ENCODE measurements at places on chromosomes 13 and 19.
A peak's percentile ranks its signal among the peaks of the same experiment; 100 is the strongest.

DNA sequence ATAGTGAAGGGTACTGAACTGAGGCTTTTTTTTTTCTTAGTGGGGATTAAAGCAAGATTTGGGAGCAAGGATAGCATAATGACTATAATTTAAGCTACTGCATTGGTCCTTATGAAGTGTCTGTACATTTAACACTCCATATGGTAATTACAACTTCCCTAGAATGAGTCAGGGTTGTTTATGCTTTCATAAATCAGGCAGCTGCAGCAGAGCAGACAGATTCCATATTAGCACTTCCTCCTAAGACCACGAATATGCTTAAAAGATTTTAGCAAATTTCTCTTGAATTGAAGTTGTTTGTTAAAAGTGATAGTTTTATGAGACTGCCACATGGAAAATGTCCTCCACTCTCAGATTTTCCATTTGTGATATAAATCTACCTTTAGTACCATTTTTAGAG is 401.1 kb upstream of the SPRY2 start:
- no peak overlapping the region for H3K4me3 ChIP-seq
- no peak overlapping the region for H3K27ac ChIP-seq
- H3K36me3 ChIP-seq: no peaks in the 10 kb centered on the region
- DNase-seq: no peak
- H3K4me1 ChIP-seq: no peaks in the 10 kb centered on the region

- peaks cover 4% of the 10 kb centered on the region for H3K4me1 ChIP-seq
- no peaks in the 10 kb centered on the region for H3K27me3 ChIP-seq
- H3K4me3 ChIP-seq: no peak overlapping the region
- no peaks in the 10 kb centered on the region for H3K36me3 ChIP-seq
Measured at GRCh38 chr13:99655351-99656091, 154.2 kb downstream of the TM9SF2 start.

DNA sequence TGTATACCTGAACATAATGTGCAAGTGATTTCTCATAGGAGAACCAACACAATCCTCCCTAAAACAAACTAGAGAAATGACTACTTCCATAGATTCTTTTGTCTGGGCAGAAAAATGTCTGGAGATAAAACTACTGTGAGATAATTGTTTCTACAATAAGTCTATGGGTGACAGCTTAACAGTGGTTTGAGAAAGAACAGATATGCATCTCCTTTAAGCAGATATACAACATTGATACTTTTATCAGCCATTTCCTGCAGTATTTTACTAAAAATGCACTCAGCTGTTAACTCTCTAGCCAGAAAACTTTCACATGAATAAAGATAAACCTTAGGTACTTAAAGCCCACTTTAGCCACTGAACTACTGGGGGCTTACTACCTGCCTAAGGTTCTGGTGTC is 1132.4 kb downstream of the EFNB2 start:
- no peak for DNase-seq
- no peak overlapping the region for H3K27ac ChIP-seq
- no peaks in the 10 kb centered on the region for H3K36me3 ChIP-seq
- H3K4me1 ChIP-seq: no peaks in the 10 kb centered on the region

DNA sequence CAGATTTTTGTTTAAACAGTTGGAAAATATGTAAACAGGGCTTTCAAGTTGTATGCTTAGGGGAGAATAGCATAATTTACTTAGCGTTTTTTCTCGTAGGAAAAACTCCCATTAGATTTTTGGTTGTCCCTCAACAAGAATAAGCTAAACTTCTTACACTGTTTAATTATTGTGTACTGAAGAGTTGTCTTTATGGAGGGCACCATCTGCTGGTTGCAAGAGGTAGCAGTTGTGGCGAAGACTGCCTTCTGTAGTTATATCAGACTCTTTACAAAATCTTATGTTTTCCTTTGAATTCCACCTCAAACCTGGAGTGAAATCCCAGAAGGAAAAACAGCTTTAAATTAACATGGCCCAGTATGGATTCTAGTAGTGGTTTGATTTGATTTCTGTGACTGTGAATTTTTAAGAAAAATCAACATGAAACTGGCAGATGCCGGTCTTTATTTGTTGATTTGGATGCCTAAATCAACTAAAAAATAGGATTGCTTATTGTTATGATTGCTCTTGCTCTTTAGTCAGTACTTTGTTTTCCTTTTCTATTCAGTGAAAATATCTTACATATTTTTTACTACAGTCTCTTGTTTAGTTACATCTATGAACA is 53.4 kb downstream of the PDS5B start:
- no peak overlapping the region for H3K4me3 ChIP-seq
- H3K4me1 ChIP-seq: no peaks in the 10 kb centered on the region
- no peaks in the 10 kb centered on the region for H3K27me3 ChIP-seq
- DNase-seq: no peak

GRCh38 chr19:8147582-8147978 is 1.8 kb downstream of the FBN3 start:
- H3K4me1 ChIP-seq: no peaks in the 10 kb centered on the region
- no peak overlapping the region for H3K27ac ChIP-seq
- DNase-seq: no peak
- no peak overlapping the region for H3K4me3 ChIP-seq

DNA sequence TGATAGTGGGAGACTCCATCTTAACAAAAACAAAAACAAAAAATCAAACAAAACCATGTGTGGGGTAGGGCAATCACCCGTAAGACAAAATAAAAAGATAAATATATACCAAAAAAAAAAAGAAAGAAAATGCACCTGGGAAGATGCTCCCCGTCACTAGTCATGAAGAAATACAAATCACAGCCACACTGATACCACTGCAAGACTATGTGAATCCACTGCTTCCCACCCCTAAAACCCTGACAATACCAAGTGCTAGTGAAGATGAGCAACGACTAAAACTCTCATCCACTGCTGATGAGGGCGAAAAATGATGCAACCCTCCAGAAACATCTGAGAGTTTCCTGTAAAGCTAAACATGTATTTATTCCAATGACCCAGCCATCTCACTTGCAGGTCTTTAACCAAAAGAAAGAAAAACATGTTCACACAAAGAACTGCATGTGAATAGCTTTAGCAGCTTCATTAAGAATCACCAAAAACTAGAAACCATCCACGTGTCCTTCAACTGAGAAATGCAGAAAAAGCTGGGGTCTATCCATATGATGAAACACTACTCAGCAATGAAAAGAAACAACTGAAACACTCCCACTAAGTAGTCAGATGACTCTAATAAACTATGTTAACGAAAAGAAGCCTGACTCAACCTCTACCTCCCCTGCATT is 31.7 kb downstream of the BRD4 start:
- peak overlapping the region; percentile 54 for H3K27ac ChIP-seq
- no peaks in the 10 kb centered on the region for H3K27me3 ChIP-seq
- H3K36me3 ChIP-seq: peaks cover 22% of the 10 kb centered on the region
- no peak overlapping the region for H3K4me3 ChIP-seq
- DNase-seq: no peak

- DNase-seq: no peak
- H3K4me1 ChIP-seq: no peaks in the 10 kb centered on the region
- H3K4me3 ChIP-seq: no peak overlapping the region
- H3K36me3 ChIP-seq: no peaks in the 10 kb centered on the region
- no peaks in the 10 kb centered on the region for H3K27me3 ChIP-seq
Measured at GRCh38 chr19:15173746-15174404, 26.9 kb downstream of the NOTCH3 start.

- peak overlapping the region; percentile 96 for H3K4me3 ChIP-seq
- no peaks in the 10 kb centered on the region for H3K36me3 ChIP-seq
- no peaks in the 10 kb centered on the region for H3K27me3 ChIP-seq
- no peak overlapping the region for H3K27ac ChIP-seq
Measured at GRCh38 chr13:26255691-26256277, 1.9 kb downstream of the CDK8 start.

DNA sequence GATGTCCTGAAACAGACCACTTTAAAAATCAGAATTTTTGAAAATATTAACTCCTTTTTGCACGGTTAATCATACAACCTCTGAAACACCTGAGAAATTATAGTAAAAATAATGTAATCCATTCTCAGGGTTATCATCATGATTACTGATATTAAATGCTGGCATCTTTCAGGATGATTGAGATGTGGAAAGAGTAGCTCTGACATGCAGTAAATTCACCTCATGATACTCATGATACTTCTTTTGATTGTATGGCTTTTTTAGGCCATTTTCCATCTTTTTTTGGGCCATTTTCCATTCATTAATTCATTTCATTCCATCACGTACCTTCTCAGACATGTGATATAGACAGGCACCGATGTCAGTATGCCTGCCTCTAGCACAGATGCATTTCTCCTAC is 85.1 kb downstream of the FGF14 start:
- no peak for DNase-seq
- no peak overlapping the region for H3K27ac ChIP-seq
- no peaks in the 10 kb centered on the region for H3K36me3 ChIP-seq
- H3K4me1 ChIP-seq: no peaks in the 10 kb centered on the region
- no peaks in the 10 kb centered on the region for H3K27me3 ChIP-seq
- H3K4me3 ChIP-seq: no peak overlapping the region

- no peak overlapping the region for H3K4me3 ChIP-seq
- H3K4me1 ChIP-seq: no peaks in the 10 kb centered on the region
- H3K27me3 ChIP-seq: no peaks in the 10 kb centered on the region
- no peaks in the 10 kb centered on the region for H3K36me3 ChIP-seq
- no peak overlapping the region for H3K27ac ChIP-seq
- no peak for DNase-seq
Measured at GRCh38 chr19:56720281-56720680, 48.7 kb upstream of the ZNF835 start.

DNA sequence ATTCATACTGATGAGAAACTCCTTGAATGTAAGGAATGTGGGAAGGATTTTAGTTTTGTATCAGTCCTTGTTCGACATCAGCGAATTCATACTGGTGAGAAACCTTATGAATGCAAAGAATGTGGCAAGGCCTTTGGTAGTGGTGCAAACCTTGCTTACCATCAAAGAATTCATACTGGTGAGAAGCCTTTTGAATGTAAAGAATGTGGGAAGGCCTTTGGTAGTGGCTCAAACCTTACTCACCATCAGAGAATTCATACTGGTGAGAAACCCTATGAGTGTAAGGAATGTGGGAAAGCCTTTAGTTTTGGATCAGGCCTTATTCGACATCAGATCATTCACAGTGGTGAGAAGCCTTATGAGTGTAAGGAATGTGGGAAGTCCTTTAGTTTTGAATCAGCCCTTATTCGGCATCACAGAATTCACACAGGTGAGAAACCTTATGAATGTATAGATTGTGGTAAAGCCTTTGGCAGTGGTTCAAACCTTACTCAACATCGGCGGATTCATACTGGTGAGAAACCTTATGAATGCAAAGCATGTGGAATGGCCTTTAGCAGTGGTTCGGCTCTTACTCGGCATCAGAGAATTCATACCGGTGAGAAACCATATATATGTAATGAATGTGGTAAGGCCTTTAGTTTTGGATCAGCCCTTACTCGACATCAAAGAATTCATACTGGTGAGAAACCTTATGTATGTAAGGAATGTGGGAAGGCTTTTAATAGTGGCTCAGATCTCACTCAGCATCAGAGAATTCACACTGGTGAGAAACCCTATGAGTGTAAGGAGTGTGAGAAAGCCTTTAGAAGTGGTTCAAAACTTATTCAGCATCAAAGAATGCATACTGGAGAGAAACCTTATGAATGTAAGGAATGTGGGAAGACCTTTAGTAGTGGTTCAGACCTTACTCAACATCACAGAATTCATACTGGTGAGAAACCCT is 26.6 kb downstream of the ZNF345 start:
- no peak for DNase-seq
- no peak overlapping the region for H3K27ac ChIP-seq
- no peak overlapping the region for H3K4me3 ChIP-seq
- no peaks in the 10 kb centered on the region for H3K4me1 ChIP-seq
- H3K27me3 ChIP-seq: no peaks in the 10 kb centered on the region

DNA sequence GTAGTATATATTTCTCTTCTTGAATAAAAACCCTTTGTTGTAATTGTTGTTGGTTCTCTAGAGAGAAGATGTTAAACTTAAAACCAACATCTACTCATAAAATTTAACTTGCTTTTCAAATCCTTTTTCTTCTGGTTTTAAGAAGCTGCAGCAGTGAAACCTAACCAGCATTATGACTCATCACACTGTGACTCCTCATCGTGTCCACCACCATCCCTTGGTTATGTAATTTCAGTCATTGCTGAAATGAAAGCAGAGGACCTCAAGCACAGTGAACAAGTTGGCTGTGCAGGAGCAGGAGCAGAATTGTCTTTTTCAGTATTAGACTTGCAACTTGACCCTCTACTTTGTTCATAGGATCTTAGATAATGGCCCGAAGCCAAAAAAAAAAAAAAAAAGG is 64.9 kb upstream of the HTR2A start:
- no peak for DNase-seq
- peaks cover 11% of the 10 kb centered on the region for H3K4me1 ChIP-seq
- no peak overlapping the region for H3K4me3 ChIP-seq
- H3K27me3 ChIP-seq: no peaks in the 10 kb centered on the region
- no peak overlapping the region for H3K27ac ChIP-seq

- H3K27me3 ChIP-seq: no peaks in the 10 kb centered on the region
- DNase-seq: no peak
- no peaks in the 10 kb centered on the region for H3K4me1 ChIP-seq
- no peaks in the 10 kb centered on the region for H3K36me3 ChIP-seq
- H3K4me3 ChIP-seq: no peak overlapping the region
Measured at GRCh38 chr13:63542770-63543169, 2127.1 kb upstream of the PCDH20 start.

DNA sequence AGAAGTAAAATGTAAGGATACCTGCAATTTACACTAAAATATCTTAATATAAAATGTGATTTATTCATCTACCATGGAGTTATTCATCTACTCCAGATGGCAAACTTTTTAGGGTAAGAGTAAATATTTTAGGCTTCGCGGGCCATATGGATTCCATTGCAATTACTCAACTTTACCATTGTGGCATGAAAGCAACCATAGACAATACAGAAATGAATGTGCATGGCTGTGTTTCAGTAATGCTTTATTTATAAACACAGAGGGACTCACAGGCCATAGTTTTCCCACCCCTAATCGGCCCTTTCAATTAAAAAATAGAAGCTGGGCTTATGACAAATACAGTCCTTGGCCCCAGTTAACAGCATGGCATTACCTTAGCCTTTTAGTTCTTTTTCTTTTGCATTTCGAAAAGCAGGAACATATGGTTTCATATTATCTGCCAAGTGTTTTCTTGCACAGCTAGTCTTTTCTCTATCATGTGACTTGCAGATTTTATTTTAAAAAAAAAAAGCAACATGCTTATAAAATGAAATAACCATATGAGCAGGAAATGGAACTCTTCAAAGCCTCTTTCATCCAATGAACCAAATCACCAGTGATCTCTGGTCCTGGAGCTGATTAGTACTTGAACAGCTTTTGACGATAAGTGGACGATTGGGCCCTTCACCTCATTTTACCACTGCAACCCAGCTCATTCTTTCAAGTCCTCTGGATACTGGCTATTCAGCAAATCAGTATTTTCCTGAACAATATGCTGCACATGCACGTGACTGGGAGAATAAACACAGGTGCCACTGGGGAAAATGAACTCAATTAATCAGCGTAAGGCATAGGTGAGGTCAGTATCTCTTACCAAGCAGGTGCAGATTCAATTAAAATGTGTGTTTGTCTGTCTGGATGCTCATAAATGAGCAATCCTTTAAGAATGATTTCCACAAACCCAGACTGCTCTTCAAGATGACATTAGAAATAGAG is 63.9 kb downstream of the LHFPL6 start:
- H3K27me3 ChIP-seq: no peaks in the 10 kb centered on the region
- no peak overlapping the region for H3K4me3 ChIP-seq
- peaks cover 7% of the 10 kb centered on the region for H3K4me1 ChIP-seq
- DNase-seq: no peak

Data from RWPE2 (cell line).